ENCODE measurements at places on chromosomes 13 and 19.

- DNase-seq = no peak
These were observed 1.6 kb downstream of the DIAPH3 start for GRCh38 chr13:60162096-60162495.

DNA sequence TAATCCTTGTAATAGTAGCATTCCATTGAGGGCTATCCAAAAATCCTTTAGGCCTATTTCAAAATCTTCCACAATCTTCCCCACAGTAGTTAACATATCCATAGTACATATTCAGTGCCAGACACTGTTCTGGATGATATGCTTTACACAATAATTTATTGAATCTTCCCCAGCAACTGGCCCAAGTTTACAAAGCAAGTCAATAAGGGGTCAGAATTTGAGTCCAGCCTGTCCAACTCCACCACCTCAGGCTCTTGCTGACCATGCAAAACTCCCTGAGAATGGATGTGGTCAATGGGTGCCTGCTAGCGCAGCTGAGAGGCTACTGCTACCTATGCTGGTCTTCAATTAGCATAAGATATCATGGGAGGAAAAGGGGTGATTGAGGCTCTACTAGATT lies 529.6 kb downstream of the FGF9 start:
- DNase-seq = no peak

DNA sequence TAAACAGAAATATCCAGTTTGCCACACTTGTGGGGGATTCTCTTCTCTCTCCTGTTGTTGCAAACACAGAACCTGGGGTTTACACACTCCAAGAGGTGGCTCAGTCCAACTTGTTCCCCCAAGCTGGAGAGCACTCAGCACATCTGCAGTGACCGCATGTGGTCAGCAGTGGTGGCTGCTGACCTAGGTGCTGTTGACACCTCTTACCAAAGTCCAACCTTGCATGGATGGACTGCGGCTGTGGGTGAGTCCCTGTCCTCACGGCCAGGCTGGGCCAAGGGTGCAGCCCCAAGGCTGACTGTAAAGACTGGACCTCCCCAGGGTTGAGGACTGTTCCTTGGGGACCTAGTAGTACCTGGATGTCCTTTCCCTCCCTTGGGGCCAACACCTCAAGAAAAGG lies 6.1 kb downstream of the LRFN3 start:
- DNase-seq = no peak

- DNase-seq = no peak
These were observed 26.5 kb upstream of the CASP14 start for GRCh38 chr19:15022752-15023151.

DNA sequence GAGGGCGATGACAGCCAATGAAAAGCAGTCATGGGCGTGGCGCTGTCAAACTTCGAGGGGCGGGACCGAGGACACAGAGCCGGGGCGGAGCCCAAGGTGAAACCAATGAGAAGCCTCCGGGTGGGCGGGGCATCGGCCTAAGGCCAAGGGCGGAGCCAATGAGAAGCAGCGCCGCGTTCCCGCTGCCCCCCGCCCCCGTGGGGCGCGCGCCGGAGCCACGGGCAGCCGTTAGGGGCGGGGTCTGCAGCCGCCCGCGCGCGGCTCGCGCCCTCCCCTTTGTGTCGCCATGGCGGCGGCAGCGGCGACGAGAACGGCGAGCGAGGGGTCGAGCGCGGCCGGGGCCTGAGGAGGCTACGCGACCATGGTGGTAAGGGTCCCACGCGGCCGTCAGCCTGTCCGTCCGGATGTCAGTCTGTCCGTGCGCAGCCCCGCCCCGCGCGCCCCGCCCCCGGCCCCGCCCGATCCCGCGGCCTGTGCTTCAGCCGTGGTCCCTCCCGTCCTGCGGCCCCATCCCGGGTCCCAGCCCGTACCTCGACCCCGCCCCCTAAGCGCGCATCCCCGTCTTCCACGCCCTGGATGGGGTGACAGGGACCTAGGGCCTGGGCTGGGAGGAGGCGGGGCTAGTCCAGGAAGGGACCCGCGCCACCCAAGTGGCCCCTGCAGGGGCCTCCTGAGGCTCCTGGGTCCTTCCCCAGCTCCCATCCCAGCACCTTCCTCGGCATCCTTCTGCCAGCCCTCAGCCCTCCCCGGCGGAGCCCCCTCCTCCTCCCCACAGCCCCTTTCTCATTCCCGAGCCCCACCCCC lies at the start of gene ARHGAP33:
Gene ARHGAP33, plus strand, starts transcription at position 267 of the 804 bp plus-strand sequence. Its CDS starts 95 bp downstream, at position 362.
- peak; percentile 72 for DNase-seq

DNA sequence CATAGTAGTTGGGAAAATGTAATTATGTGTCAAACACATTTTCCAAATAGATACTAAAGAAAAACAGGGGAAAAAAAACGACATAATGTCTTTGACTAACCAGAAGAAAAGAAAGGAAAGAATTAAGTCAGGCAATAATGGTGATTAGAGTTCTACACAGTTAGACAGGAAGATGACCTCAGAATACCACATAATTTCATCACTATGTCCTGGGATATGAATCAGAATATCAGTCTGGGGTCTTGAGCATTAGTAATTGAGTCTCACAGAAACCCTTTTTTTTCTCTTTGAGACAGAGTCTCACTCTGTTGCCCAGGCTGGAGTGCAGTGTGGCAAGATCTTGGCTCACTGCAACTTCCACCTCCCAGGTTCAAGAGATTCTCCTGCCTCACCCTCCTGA lies 503.4 kb downstream of the SLITRK1 start:
- no peak for DNase-seq

DNA sequence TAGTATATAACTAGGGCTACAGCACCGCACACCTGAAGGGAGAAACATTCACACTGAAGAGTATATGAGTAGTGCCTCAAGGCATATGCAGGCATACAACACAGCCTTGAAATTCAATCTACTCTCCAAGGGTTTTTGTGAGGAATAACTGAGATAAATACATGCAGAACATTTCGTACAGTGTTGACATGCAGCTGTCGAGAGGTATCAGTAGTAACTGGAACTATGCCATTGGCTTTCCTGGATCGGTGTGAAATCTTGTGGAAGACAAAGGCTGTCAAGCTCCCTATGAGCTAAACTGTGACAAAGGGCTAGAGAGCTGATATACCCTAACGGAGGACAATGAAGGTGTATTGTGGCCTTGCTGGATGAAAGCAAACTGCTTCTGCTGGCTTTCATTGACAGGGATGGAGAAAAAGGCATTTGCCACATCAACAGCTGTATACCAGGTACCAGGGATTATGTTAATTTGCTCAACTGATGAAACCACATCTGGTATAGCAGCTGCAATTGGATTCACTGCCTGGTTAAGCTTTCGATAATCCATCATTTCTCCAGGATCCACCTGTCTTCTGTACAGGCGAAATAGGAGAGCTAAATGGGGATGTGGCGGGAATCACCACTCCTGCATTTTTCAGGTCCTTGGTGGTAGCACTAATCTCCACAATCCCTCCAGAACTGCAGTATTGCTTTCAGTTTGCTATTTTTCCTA lies 16.3 kb downstream of the MTRF1 start:
- no peak for DNase-seq

DNA sequence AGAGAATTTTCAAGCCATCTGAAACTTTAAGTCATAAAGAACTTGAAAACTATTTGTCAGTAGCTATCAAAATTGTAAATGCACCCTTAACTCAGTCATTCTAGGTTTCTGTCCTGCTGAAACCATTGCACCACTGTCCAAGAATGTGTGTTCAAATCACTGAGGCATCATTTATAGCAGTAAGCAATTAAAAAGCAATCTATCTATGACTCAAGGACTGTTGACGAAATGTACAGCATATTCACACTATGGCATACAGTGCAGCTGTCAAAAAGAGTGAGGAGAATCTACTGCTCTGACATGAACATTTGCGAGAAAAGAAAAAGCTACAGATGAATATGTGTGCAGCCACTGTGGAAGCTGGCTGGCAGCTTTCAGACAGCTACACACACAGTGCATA lies 71.2 kb downstream of the ING1 start:
- DNase-seq = no peak

DNA sequence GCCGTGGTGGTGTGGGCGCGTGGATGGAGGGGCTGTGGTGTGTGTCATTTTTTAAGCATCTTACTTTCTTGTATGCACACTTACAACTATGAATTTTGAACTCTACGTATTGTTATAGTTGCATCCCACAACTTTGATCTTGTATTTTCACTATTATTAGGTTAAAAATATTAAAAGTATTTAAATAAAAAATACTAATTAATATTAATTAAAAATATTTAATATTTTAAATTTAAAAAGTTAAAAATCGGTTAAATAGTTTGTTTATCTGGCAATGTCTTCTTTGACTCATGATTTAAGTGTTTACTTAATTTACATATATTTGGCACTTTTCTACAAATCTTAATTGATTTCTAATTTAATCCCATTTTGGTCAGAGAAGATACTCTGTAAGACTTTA lies 17.8 kb upstream of the GJB6 start:
- no peak for DNase-seq

DNA sequence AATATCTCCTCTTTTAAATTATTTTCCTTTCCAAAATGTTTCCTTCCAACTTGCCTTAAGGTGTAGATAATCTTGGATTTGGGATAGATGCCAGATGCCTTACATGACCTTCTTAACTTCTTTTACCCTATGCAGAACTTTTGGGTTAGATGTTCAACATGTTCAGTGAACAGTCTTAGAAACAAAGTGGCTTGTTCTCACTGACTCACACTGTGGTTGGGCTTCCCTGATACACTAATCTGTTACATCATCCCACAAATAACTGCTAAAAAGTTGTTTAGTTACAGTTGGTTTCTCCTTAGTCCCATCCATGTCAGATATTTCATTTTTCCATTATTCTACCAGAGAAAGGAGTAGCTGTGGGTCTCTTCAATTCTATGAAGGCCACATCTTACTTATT lies 2638.2 kb downstream of the PCDH9 start:
- no peak for DNase-seq

DNA sequence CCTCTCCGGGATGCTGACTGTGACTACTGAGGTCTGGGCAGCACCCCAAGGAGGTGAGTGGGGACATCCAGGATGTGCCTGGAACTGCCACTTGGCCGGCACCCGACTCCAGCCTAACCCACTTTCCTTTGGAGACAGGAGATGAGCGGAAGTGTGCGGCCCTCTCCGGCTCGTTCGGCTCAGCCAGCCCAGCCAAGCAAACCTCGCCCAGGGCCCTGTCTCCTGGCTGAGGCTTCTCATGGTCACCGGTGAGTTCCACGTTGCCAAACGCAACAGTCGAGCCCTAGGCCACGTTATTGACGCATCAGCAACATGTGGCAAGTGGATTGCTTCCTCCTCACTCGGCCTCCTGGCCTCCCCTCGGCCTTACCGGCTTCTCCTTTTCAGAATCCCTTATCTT lies 5.5 kb downstream of the SLC7A10 start:
- no peak for DNase-seq

- DNase-seq = no peak
These were observed 258.4 kb downstream of the RFC3 start for GRCh38 chr13:34076319-34076718.

DNA sequence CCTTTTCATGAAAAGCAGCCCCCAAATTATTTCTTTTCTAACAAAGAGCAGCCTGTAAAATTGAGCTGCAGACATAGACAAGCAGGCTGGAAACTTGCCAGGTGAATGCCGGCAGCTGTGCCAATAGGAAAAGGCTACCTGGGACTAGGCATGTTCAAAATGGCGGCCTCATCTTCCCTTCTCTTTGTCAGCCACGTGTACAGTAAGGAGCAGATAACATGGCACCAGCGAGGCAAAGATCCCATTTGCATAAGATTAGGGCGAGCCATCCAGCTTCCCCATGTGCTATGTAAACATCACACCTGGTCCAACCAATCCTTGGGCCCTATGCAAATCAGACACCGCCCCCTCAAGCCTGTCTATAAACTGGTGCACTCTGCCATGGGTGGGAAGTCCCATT lies 31.2 kb upstream of the CACNA1A start:
- no peak for DNase-seq

GRCh38 chr13:110443622-110444225 lies 117.8 kb downstream of the RAB20 start:
- no peak for DNase-seq

GRCh38 chr13:63614874-63615612 lies 2199.4 kb upstream of the PCDH20 start:
- no peak for DNase-seq

DNA sequence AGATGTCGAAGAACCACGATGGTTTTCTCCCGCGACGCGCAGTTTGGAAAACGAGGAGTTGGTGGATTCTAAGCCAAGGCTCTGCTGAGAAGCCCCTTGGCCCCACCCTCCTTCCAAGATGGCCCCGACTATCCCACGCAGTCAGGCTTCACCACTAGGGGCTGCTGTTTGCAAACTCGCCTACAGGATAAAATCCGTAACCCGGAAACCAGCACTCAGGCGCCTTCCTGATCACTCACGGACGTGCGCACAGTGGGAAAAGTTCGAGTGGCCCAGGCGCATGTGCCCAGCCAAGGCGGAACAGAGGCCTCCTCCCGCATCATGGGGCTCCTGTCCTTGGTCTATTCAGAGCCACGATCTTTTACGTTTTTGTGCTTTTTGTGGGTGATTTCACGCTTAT lies 19.2 kb upstream of the UQCR11 start:
- no peak for DNase-seq

DNA sequence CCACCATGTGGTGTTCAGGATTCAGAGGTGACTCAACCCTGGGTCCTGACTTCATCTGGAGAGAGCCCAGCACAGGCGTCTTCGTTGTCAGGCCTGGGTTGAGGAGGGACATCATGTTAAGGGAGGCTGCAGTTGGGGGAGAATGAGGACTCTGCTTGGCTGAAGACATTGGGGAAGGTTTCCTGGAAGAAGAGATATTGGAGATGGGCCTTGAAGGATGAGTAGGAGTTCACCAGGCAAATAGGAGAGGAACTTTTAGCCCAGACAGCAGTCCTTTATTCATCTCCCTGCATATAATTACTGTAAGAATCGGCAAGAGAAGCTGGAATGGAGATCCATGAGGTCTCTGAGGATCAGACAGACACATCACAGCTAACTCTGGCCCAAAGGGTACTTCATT lies 38.9 kb downstream of the VAV1 start:
- no peak for DNase-seq

DNA sequence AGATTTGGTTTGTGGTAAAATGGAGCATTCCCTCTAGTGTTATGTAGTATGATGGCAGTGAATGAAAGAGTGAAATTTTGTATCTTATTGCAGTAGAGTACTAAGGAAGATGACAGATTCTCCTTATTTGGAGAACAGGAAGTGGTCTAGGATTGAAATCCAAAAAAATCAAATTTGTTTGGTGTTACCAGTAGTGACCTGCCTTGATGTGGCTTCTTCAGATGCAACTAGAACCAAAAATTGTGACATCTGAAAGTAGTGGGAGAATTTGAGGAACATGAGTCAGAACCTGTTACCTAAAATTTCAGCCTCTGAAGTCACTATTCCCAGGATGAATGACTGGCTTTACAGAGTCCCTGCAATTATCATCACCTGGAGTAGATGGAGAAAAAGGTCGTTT lies 165.9 kb downstream of the KLF5 start:
- no peak for DNase-seq

- DNase-seq = no peak
These were observed 37.6 kb downstream of the TDRD12 start for GRCh38 chr19:32757189-32757588.

GRCh38 chr19:12564016-12564664 lies 12.9 kb upstream of the ZNF564 start:
- peak; percentile 69 for DNase-seq

- no peak for DNase-seq
These were observed 10.9 kb downstream of the FREM2 start for GRCh38 chr13:38697628-38698333.

GRCh38 chr19:28731577-28731976 lies 481.4 kb downstream of the UQCRFS1 start:
- no peak for DNase-seq

- no peak for DNase-seq
These were observed 38.7 kb upstream of the FARP1 start for GRCh38 chr13:98103942-98104880.

Data from Panc1 (cell line).